ENCODE measurements at places on chromosomes 11 and 22. TPM values are rescaled to one million over a fixed set of nuclear protein-coding genes. Genes with fewer than 3 reads are reported as not detected.
A peak's percentile ranks its signal among the peaks of the same experiment; 100 is the strongest.

DNA sequence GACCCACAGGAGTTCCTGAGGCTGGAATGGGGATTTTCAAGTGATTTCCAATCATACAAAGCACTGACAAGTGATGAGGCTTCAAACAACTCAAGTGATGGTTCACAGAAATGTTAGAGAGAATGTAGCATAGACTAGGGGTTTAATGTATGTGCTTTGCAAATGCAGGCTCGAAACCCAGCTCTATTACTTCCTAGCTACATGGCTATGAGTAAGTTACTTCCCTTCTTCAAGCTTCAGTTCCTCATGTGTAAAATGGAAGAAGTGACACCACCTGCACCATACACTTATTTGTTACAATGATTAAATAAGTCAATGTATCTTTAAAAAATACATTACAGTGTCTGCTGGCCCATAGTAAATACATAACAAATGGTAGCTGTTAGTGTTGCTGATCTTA lies 139.8 kb downstream of the CCDC81 start:
- no peak for DNase-seq

DNA sequence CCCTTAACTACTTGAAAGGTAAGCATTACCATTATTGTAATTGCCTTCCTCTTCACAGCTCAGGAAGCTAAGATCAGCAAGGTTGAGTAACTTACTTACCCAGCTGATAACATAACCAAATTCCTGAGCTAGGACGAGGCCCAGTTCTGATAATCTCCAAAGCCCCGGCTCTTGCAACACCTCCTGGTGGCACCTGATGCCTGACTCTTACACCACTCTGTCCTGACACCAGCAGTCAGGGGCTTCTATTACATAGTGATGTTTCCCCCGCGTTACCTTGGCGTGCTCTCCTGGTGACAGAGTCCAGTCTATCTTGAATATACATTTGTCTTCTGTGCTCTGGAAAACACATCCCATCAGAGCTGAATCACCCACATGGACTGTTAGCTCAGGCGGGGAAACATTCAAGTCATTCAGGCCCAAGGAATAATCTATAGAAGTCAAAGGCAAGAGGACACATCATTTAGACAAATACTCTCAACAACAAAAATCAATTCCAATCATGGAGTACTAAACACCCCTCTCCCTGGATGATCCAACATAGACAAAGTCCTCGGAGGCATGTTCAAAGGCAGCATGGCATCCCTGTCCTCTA lies 12.6 kb downstream of the JAML start:
- DNase-seq = no peak

GRCh38 chr11:27394781-27395228 lies 31.8 kb upstream of the CCDC34 start:
- DNase-seq = no peak

GRCh38 chr11:70538641-70539359 lies 140.5 kb downstream of the CTTN start:
- DNase-seq = no peak

- no peak for DNase-seq
Measured at GRCh38 chr11:118343981-118344515, at the start of gene CD3G. CD3G (plus strand) TSS chr11:118344344; CDS start chr11:118344424, 80 bp downstream.

DNA sequence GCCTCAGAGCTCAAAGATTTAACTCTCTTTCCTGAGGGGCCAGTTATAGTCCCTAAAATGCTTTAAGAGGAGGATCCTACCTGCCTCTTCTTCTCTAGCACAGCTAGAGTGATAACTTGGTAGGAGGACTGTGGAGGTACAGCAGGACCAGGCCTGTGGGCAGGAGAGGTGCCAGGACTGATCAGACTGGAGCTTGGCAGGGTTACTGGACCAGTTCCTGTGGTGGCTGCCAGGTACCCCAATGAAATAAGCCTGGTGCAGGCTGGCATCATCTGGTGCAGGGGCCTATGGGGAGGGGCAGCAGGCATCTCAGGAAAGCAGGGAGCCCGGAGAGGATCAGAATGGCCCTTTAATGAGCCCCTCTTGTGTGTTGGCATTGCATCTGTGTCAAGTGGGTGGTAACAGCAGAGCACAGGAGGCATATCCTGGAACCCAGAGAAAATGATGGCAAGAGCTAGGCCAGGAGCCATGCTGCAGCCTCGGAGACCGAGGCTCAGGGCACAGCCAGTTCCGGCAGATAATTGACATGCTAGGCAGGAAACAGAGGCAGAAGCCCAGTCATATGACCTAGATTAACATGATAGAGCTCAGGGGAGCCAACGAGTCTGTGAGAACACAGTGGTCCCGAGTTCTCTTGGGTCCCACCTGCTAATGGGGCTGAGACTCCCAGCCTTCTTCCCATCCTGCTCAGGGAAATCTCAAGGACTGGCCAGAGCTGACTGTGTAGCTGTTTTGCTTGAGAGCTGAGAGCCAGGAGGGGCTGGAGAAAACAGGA lies 187.5 kb upstream of the ZBED5 start:
- no peak for DNase-seq

DNA sequence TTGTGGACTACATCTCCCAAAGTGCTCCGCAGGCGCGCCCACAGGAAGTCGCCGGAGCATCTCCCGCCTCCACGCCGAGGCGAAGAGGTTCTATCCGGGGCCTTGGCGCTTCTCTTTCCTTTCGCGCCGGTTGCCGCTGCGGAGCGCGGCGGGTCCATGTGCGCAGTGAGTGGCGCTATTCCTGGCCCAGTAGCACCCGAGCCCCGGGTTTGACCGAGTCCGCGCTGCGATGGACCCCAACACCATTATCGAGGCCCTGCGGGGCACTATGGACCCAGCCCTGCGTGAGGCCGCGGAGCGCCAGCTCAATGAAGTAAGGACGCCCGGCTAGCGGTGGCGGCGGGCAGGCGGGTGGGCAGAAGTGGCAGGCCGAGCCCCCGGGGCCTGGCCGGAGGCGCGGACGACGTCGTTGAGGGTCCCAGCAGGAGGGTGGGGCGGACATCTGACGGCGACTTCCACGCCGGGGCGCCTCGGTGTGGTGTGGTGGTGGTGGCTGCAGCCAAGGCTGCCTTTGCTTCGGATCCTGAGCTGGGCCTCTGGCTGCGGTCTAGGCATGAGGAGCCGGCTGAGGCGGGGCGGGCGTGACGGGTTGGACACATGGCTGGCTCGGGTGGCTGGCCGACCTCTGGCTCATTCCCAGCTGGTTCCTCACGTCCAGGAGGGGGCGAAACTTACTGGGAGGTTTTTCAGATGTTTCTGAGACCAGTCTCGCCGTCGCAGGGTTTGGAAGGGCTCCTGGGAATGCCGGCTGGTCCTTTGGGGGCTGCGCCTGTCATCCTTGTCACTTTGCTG lies at the start of gene IPO7:
Gene IPO7, plus strand, starts transcription at position 118 of the 792 bp plus-strand sequence. Its CDS starts 112 bp downstream, at position 230.
- peak; percentile 88 for DNase-seq

GRCh38 chr22:37982151-37982785 lies 2.1 kb downstream of the SOX10 start:
- no peak for DNase-seq

DNA sequence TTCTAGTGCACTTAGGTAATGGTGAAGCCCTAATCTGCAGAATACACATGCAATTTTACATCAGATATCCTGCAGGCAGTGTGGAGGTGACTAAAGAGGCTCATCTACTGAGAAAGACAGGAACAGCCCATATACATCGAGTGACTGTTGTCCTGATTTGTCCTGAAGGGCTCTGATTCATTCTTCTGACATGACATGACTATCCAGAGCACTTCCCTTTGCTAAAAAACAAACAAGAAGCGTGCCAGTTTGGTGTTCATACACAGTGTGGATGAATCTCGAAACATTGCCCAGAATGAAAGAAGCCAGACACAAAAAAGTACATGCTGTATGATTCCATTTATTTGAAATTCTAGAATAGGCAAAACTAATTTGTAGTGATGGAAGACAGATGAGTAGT lies 48.0 kb upstream of the AMPD3 start:
- peak; percentile 28 for DNase-seq

- DNase-seq = peak; percentile 29
Measured at GRCh38 chr11:124842305-124842704, 22.9 kb upstream of the ROBO3 start.

GRCh38 chr11:82998697-82999096 lies 73.0 kb downstream of the RAB30 start:
- no peak for DNase-seq

- no peak for DNase-seq
Measured at GRCh38 chr11:62678433-62678769, 472 bp downstream of the UBXN1 start.

DNA sequence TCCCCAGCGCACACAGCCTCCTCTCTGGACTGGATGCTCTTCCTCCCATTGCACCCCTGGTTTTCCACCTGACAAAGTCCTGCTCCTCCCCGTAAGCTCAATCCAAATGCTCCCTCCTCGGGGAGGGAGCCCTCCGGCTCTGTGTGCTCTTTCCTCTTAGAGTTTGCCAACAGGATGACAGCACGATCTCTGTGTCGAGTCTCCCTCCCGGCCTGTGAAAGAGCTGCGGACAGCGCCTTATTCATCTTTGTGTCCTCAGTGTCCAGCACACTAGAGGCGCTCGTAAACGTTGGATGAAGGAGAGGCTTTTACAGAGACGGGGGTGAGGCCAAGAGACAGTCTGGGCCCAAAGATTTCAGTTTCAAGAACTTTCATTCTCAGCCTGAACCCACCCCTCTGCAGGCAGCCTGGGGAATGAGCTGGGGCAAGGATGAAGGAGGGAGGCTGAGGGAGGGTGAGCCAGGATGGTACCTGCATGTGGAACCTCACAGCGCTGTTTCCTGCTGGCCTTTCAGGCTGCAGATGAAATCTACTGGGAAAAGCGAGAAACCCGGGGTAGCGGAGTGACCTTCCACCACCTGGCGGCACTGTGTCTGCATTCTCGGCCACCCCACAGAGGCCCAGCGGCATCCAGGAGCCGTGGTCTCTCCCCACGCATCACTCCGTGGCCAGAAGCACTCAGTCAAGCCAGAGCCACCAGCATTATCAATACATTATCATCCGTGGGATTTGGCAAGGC lies 8.5 kb upstream of the TMPRSS4 start:
- no peak for DNase-seq

DNA sequence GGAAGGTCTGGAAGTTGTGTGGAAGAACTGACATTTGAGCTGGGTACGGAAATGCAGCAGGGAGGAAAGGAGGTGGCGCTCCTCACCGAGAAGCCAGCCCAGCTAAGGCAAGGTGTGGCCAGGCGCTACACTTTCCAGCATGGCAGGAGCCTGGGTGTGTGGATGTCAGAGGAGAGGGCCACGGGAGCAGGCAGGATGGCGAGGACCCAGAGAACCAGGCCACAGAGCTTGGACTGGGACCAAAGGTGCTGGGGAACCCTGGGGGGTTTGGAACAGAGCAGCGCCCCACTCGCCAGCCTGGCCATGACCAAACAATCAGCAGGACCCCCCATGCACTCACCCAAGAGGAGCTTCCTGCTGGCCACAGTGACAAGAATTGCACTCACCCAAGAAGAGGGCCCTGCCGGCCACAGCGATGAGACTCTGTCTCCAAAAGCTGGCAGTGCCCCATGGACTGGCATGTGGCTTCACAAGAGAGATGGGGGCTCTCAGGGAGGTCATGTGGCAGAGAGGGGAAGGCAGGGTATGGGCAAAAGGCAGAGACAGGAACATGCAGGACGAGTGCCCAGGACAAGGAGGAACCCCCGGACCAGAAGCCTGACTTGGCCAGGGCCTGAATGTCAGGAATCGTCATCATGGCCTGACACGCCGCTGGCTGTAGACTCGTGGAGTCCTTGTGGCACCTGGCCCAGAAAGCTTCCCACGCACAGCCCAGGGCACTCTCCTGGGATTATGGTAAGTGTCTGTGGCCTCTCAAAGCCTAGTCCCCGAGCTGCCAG lies 45.4 kb downstream of the IGF2 start:
- no peak for DNase-seq

- peak; percentile 72 for DNase-seq
Measured at GRCh38 chr11:65432686-65433582, 10.3 kb downstream of the NEAT1 start.

- no peak for DNase-seq
Measured at GRCh38 chr11:132396318-132396717, 1025.9 kb downstream of the NTM start.

DNA sequence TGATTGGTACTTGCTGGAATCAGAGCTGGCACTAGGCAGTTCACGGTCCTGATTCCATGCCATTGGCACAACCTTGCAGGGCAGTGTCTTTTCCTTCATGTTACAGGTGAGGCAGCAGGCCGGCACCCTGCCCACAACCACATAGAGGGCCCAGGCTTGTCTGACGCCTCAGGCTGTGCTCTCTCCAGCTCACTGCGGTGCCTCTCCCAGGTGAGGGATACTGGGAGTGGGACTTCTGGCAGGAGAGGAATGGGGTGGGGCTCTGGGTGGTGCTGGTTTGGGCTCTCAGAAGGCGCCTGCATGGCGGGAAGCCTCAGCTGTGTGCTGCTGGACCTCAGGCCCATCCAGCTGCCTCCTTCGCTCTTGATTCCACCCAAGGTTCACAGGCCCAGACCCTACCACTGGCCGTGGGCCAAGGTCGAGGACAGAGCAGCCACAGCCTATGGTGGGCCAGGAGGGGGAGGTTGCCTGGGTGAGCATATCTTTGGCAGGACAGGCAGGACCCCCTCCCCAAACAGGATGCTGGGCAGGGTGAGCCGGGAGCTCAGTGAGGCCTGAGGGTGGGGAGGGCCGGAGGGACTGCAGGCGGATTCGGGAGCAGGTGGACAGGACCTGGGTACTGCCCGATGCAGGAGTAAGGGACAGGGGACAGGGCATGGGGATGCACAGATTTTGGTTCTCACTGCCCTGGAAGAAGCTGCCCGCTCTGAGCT lies 7.0 kb upstream of the MPPED1 start:
- DNase-seq = no peak

TUB gene
- total RNA-seq = 19.2 TPM

RASD2 gene
- 0.09 TPM for total RNA-seq

OR52A1 gene
- total RNA-seq = not detected

Data from fibroblast of the aortic adventitia (primary cell).